ENCODE measurements at places on chromosomes 6 and 20.

DNA sequence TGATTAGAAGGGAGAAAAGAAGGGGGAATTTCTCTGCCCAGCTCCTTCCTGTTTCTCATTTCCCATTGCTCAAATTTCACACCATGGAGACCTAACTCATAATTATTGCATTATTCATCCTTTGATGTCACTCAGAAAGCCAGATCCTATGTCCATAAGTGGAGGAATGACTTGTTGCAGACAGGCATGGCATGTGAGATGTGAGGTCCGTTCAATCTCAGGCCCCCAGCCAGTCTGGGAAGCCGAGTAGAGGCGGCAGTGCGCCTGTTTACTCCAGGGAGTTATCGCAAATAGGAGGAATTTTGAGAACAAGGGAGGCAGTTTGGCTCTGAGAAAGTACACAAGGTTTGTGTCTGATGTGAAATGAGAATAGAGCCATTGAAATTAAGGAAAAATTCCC lies 26.9 kb upstream of the MOCS1 start:
- no peak for DNase-seq

GRCh38 chr20:11158146-11158545 lies 484.3 kb upstream of the JAG1 start:
- DNase-seq, result no peak

- peak; percentile 10 for DNase-seq
These were observed 129.1 kb upstream of the SALL4 start for GRCh38 chr20:51931371-51931781.

DNA sequence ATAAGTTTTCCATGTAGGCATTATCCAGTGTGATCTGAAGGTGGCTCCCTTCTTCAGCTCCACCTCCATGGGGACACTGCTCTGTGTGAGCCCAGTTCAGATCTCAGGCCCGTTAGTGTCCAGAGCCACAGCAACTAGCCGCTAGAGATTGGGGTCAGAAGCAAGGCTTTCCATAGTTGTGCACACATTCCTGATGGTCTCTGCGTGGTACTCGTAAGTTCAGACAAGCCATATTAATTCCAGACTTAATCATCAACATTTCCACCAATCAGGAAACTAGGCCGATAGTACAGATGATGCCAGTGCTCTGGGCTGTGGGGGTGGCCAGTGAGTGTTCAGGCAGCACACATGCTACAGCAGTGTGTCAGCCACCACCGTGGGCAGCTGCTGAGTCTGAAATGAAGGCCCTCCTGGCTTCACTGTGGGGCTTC lies 17.5 kb upstream of the SYNCRIP start:
- peak; percentile 96 for DNase-seq

DNA sequence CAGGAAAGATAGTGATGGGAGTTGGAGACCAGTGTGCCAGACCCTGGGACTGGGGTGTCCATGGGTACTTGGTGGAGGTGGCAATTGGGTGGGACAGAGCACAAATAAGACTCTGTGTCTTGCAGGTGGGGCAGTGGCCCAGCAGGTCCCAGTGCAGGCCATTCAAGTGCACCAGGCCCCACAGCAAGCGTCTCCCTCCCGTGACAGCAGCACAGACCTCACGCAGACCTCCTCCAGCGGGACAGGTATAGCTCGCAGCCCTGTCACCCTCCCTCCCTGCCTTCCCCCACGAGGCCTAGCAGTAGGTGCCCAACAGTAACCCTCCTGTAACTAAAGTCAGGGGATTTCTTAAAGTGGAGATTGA lies 5.3 kb downstream of the SRF start:
- no peak for DNase-seq

DNA sequence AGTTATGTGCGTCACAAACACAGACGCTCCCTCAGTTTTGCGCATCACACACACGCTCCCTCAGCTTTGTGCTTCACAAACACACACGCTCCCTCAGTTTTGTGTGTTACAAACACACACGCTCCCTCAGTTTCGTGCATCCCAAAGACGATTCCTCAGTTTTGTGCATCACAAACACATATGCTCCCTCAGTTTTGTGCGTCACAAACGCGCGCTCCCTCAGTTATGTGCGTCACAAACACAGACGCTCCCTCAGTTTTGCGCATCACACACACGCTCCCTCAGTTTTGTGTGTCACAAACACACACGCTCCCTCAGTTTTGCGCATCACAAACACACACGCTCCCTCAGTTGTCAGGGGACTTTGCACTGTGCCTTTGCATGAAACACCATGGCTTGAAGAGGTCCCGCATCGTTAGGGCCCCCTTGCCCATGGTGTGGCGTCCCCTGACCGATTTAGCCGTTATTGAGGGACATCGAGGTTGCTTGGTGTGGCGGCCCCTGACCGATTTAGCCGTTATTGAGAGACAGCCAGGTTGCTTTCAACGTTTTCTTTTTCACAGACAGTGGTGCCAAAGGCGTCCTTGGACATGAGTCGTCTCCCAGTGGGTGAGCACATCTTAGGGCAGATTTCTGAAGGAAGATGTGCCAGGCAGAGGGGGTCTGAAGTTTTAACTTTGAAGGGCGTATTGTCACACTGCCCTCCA lies 28.1 kb upstream of the MYT1 start:
- no peak for DNase-seq

GRCh38 chr6:110524305-110524704 lies 47.9 kb upstream of the SLC22A16 start:
- DNase-seq, result no peak

DNA sequence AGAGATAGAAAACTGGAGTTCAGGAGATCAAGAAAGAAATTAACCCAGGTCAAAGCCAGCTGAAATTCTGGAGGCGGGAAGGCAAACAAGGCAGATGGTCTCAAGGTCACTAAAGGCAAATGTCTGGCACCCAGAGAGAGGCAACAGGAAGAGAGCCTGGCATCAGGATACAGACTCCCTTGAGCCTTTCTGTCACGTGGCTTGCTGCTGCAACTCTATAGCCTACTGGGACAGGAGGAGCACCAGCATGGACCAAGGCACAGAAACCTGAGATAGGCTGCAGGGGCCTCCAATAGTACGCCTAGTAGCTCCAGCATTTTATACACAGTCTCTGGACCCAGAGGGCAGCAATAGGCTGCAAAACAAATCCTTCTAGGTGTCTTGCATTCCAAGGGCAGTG lies 75.1 kb downstream of the SEL1L2 start:
- no peak for DNase-seq

- peak; percentile 85 for DNase-seq
These were observed 51.3 kb downstream of the PDE7B start for GRCh38 chr6:135902756-135903331.

DNA sequence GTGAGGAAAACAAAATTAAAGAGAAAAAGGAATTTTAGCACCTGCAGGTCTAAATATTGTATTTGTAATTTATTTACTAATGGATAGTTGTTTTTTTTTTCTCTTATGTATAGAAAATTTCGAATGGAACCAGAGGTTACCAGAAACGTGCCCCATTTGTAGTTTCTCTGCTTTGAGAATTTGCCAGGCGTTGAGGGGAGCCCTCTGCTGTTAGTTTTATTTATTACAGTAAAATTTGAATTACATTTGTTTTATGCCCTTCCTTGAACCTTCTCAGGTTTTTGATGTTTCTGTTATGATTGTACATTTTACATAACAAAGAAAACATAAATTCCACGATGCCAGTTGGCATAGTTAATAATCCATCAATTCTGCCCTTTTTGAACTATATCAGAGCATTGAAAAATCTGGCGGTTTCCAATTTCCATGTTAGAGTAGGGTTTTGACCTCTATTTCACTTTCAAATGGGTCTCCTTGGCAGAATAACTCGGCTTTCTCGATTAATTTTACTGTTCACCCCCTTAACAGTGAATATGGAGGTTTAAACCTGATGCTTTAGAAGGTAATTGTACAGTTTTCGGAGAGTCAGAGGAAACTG lies 35.1 kb upstream of the RFPL4B start:
- DNase-seq, result no peak

DNA sequence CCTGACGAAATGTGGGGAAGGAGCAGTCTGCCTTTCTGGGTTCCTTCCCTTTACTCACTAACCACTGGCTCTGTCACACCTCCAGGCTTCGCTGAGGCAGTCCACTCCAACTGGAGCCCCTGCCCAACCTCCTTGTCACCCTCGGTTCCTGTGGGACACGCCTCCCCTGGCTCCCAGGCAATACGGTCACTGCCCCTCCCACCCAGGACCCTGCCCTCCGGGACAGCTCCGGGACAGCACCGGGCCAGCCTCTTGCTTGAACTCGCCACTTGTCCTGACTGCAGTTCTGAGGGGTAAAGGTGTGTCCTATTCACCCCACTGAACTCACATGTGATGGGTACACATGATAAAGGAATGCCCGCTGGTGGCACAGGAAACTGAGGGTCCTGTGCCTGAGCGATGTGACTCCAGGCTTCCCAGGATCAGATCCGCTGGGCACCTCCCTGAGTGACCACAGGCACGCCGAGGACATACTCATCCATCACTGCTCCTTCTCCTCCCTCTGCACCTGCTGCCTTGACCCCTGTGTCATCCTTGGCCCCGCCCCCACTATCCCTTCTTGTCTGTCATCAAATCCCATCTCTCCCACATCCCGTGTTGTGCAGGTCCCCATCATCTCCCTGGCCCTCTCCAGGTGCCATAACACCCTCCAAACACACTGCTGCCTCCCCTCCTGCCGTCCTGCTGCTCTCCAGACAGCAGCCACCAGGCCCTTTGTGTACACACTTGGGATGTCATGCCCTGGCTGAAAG lies 7.9 kb downstream of the SDCBP2 start:
- DNase-seq, result no peak

DNA sequence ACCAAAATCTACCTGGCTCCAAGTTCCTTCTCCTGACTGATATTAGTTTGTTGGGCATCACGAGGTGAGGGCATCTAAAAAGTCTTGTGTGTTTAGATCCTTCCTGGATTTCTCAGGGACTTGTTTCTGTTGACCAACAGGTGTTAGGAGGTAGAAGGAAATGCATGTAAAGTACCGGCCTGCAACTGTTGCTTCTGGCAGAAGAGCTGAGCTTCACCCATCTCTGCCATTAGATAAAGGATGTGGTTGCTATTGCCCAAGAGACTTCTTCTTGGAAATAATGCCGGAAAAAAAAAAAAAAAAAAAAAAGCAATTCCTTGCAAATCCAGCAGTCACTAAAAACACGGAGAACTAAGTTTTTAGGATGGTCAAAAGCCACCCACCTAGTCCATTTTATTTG lies 303.1 kb downstream of the CDH26 start:
- DNase-seq, result no peak

- no peak for DNase-seq
These were observed 291.1 kb downstream of the DHX35 start for GRCh38 chr20:39253051-39253755.

- DNase-seq, result no peak
These were observed 5.9 kb upstream of the UNC93A start for GRCh38 chr6:167285077-167285770.

DNA sequence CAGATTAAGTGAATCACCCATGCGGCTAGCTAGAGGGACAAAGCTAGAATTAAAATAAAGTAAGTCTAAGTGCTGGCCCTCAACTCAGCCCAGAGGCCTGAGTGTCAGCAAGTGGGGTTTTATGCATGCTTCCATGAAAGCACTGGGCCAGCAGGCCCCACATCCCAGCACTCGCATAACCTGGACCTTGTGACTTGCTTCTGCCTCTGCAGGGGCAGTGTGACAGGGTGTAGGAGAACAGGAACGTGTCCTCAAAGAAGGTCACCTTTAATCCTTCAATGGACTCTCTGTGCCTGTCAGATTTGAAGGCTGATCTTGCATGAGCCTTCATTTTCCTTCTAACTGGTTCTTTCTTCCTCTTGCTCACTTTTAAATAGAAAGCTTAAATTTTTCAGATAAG lies 183.4 kb downstream of the ALDH8A1 start:
- DNase-seq, result no peak

GRCh38 chr6:38509713-38510112 lies 130.0 kb downstream of the BTBD9 start:
- peak; percentile 79 for DNase-seq

- peak; percentile 90 for DNase-seq
These were observed 3.8 kb upstream of the E2F1 start for GRCh38 chr20:33689973-33690372.

DNA sequence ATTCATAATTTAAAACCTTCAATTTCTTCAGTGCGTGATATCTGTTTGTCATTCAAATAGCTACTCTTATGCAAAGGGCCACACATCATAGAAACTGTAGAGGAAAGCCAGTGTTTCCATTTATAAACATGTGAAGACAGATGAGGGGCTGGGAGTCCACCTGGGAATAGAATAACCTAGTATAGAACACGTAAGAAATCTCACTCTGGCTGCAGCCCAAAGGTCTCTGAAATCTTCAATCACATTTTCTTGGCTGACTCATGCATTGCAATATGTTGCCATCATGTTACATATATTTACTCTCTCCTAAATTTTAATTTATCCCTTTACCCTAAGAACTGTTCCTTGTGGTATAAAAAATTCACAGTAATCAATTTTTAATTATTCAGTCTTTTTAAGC lies 123.2 kb downstream of the ELOVL4 start:
- DNase-seq, result peak; percentile 14

DNA sequence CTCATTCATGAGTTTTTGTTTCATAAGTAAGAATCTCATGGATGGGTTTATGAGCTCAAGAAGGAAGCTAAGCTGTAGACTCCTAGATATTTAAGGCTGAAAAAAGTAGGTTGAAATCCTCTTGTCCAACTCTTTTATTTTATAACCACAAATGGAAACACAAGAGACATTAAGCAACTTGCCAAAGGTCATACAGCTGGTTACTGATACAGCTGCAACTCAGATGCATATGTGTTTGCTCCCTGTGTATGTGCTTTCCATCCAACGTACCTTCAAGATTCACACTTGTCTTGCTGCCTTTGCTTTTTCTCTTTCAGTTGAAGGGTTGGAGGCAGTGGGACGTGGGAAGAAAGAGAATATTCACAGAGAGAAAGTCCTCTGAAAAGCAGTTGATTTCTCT lies 153.5 kb upstream of the STMND1 start:
- peak; percentile 36 for DNase-seq

DNA sequence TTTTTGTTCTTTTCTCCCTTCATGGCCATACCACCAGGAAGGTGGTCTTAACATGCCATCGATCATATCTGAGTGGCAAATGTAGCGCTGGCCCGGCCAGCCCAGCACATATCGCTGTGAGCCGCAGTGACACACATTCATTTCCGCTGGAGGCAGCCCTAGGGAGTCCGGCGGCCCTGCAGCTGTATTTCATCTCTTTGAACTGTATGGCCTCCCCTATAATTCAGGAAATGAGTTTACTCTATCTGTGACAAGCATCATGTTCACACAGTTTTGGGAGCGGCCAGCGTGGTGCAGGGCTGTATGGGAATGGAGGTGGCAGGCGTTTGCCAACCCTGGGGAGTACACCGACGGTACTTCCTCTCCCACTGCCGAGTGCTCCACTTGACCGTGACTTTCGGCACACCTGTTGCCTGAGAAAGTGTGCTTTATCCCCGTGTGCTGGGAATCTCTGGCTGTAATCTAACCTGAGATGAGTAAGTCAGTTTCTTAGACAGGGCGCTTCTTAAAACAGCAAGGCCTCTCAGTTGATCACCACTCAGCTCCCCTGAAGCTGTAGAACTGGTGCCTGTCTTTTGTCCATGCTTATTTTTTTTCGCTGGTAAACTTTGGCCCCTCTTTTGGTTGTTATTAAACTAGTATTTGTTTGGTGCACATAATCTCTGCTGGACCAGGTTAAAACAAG lies 257.1 kb upstream of the TAB2 start:
- DNase-seq, result no peak
